Karpas-422 (cell line): ENCODE measurements at places on chromosomes 1 and 21. TPM values are rescaled to one million over a fixed set of nuclear protein-coding genes. Genes with fewer than 3 reads are reported as not detected.

Gene AADACL3
- not detected in 2 replicates for total RNA-seq

Gene F13B
- not detected in 2 replicates for total RNA-seq

Gene CCDC17
- 1.6 and 4.1 TPM in 2 replicates for total RNA-seq

Gene ATP5PF
- 115 and 116 TPM in 2 replicates for total RNA-seq

Gene CNIH3
- total RNA-seq = 1.3 and 4.7 TPM in 2 replicates

Gene FCRL4
- total RNA-seq = 0.11 TPM in 1 of 2 replicates, not detected in the other

Gene TEX38
- 0.37 TPM in 1 of 2 replicates, not detected in the other for total RNA-seq

Gene MYOC
- total RNA-seq = not detected in 2 replicates

GRCh38 chr21:28336314-28336713 is 656.4 kb downstream of the LTN1 start:
- peak; percentile 64 for DNase-seq
- H3K27ac ChIP-seq = no peak overlapping the region
- no peaks in the 10 kb centered on the region for H3K36me3 ChIP-seq
- H3K4me3 ChIP-seq = no peak overlapping the region

DNA sequence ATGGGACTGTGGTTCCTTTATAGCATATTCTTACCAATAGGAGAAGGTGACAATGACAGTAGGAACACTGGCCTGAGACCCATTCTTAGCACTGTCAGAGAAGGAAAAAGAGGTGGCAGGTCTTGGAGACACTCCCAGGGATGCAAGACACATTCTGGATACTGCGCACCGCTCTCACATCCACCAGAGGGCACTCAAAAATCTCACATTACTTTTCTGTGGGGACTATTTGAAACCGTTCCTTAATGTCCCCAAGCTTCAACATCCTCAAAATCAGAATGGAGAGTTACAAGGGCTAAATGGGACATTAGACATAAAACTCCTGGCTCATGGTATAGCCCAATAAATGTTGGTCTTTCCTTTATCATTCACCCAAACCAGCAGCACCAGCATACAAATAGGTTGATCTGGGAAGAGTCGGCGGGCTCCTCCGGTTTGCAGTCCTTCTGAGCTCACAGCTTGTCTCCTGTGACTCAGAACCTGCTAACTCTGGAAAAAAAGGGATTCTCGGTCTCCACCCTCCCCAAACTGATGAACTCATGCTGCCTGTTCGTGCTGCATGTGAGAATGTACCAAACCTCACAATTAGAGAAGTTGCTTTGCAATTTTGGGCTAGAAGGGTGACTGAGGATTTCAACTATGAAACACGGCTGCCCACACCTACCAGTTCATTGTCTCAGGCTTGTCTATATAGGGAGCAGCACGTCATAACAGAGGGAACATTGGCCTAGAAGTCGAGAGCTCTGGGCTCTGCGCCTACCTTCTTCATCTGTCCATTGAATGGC is 40.2 kb downstream of the IL12RB2 start:
- H3K4me1 ChIP-seq = no peaks in the 10 kb centered on the region
- H3K27ac ChIP-seq = no peak overlapping the region
- peak; percentile 65 for DNase-seq
- H3K4me3 ChIP-seq = no peak overlapping the region
- H3K36me3 ChIP-seq = no peaks in the 10 kb centered on the region
- H3K27me3 ChIP-seq = no peaks in the 10 kb centered on the region

GRCh38 chr1:200909071-200909470 is 14.4 kb downstream of the INAVA start:
- no peak for DNase-seq
- H3K36me3 ChIP-seq = no peaks in the 10 kb centered on the region
- H3K27ac ChIP-seq = no peak overlapping the region
- no peak overlapping the region for H3K4me3 ChIP-seq
- no peaks in the 10 kb centered on the region for H3K27me3 ChIP-seq

DNA sequence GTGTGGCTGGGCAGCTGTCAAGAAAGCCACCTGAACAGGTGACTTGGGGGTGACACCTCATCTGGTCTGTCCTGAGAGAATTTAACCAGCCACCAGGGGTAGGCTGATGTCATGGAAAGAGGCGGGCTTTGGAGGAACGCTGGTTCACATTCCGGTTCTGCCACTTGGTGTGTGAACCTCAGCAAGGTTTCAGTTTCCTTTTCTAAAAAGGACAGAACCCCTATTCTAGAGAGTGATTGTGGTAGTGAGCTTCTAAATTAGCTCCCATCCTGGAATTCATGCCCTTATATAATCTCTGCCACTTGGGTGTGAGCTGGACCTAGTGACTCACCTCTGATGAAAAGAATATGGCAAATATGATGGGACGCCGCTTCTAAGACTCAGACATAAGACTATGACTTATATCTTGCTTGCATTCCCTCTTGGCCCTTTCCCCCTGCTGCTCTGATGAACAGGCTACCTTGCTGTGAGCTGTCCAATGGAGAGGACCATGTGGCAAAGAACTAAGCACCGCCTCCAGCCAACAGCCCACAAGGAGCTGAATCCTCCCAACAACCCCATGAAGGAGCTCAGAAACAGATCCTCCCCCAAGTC is 332.1 kb downstream of the RRAGC start:
- H3K27ac ChIP-seq = no peak overlapping the region
- H3K4me1 ChIP-seq = peaks cover 11% of the 10 kb centered on the region
- H3K4me3 ChIP-seq = peak overlapping the region; percentile 13; the same call in 1 of the 2 replicates
- no peaks in the 10 kb centered on the region for H3K36me3 ChIP-seq
- peak; percentile 52 for DNase-seq
- H3K27me3 ChIP-seq = no peaks in the 10 kb centered on the region

- H3K27me3 ChIP-seq = no peaks in the 10 kb centered on the region
- DNase-seq = no peak
- H3K36me3 ChIP-seq = no peaks in the 10 kb centered on the region
- no peaks in the 10 kb centered on the region for H3K4me1 ChIP-seq
Measured at GRCh38 chr1:17558541-17558940, 19.0 kb downstream of the ARHGEF10L start.

- no peaks in the 10 kb centered on the region for H3K36me3 ChIP-seq
- no peaks in the 10 kb centered on the region for H3K27me3 ChIP-seq
- no peak overlapping the region for H3K27ac ChIP-seq
- H3K4me1 ChIP-seq = no peaks in the 10 kb centered on the region
Measured at GRCh38 chr1:152942161-152942560, 4.8 kb upstream of the SPRR5 start.

DNA sequence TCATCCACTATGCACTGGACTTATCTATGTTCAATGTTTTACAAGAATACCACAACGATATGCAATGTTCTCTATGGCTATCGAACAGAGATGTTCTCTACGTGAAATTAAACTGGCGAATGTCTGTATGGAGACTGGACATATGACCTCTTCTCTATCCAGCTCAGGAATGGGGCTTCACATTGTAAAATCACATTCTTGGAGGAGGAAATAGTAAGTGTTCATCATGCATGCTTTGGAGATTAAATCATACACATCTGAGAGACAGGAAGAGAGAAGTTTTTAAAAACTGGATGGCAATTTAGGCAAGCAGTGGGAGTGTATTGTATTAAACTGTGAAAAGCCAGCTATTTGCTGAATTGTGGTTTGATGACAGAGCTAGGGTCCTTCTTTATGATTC is 47.9 kb upstream of the RGL1 start:
- no peaks in the 10 kb centered on the region for H3K27me3 ChIP-seq
- H3K4me1 ChIP-seq = no peaks in the 10 kb centered on the region
- no peak for DNase-seq
- no peak overlapping the region for H3K4me3 ChIP-seq

DNA sequence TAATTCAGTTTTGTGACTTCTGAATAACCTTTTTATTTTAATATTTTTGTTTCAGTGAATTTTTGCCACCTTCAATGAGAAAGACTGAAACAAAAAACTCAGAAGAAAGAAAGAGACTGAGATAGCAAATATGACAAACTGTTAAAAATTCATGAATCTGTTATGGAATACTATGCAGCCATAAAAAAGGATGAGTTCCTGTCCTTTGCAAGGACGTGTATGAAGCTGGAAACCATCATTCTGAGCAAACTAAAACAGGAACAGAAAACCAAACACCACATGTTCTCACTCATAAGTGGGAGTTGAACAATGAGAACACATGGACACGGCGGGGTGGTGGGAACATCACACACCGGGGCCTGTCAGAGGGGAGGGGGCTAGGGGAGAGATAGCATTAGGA is 193.4 kb upstream of the FGGY start:
- no peak overlapping the region for H3K4me3 ChIP-seq
- H3K4me1 ChIP-seq = no peaks in the 10 kb centered on the region
- no peak for DNase-seq
- no peaks in the 10 kb centered on the region; the same call in 1 of the 2 replicates for H3K27me3 ChIP-seq
- no peak overlapping the region for H3K27ac ChIP-seq

DNA sequence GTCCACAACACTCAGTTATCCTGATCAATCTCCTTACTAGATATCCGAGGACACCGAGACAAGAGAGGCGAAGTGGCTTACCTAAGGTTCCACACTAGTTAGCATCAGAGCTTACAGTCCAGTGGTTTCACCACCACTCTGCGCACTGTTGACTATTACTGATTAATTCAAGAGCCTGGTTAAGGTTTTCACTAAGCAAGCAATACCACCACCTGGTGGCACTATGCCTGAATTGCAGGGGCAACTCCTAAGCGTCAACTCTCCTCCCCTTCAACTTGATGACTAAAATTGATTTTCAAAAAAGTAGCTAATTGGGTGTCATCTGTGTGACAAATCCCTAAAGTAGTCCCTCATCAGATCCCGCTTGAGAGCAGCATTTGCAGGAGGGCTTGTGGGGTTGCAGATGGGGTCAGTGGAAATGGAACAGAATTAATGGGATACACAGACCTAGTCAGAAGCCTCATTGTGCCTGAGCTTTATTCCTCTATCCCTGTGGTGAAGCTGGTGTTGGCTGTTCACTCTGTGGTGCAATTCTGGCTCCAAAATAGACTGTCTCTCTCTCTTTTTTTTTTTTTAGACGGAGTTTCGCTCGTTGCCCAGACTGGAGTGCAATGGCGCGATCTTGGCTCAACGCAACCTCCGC is 9.1 kb downstream of the TTC22 start:
- no peaks in the 10 kb centered on the region for H3K36me3 ChIP-seq
- no peaks in the 10 kb centered on the region for H3K4me1 ChIP-seq
- no peak overlapping the region for H3K27ac ChIP-seq
- no peak overlapping the region for H3K4me3 ChIP-seq
- H3K27me3 ChIP-seq = no peaks in the 10 kb centered on the region

GRCh38 chr1:165395478-165395877 is 39.0 kb upstream of the LMX1A start:
- no peaks in the 10 kb centered on the region for H3K36me3 ChIP-seq
- H3K4me3 ChIP-seq = no peak overlapping the region
- no peak for DNase-seq
- H3K4me1 ChIP-seq = peaks cover 19% of the 10 kb centered on the region

GRCh38 chr1:175179837-175180590 is 12.6 kb downstream of the KIAA0040 start:
- H3K4me1 ChIP-seq = peaks cover 93% of the 10 kb centered on the region
- peak overlapping the region; percentile 52 for H3K27ac ChIP-seq
- no peak for DNase-seq
- peaks cover 67% of the 10 kb centered on the region for H3K36me3 ChIP-seq

GRCh38 chr1:54359393-54360162 is 46.6 kb downstream of the SSBP3 start:
- H3K4me1 ChIP-seq = peaks cover 41% of the 10 kb centered on the region
- no peak overlapping the region for H3K4me3 ChIP-seq
- H3K36me3 ChIP-seq = no peaks in the 10 kb centered on the region
- H3K27me3 ChIP-seq = no peaks in the 10 kb centered on the region
- H3K27ac ChIP-seq = no peak overlapping the region

- no peaks in the 10 kb centered on the region for H3K36me3 ChIP-seq
- no peak overlapping the region for H3K4me3 ChIP-seq
- H3K27me3 ChIP-seq = no peaks in the 10 kb centered on the region
- no peak for DNase-seq
- H3K4me1 ChIP-seq = no peaks in the 10 kb centered on the region
Measured at GRCh38 chr1:10910681-10911489, 101.6 kb upstream of the TARDBP start.

DNA sequence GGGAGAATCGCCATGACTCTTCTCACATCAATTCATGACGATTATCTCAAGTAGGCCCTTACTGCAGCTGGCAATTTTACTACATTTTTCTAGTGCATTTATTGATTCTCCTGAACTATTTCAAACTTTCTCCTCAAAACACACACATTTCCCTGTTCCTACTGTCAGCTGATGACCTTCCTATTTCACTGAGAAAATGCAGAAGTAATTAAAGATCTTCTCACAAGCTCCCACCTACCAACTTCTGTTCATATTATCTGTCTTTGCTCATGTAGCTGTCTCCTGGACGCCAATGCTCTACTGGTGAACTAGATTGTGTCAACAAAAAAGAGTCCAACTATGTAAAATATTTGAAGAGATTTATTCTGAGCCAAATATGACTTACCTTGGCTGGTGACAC is 36.4 kb upstream of the FASLG start:
- H3K27me3 ChIP-seq = no peaks in the 10 kb centered on the region
- no peaks in the 10 kb centered on the region for H3K36me3 ChIP-seq
- H3K4me1 ChIP-seq = no peaks in the 10 kb centered on the region

GRCh38 chr1:107135463-107135862 is 5.4 kb upstream of the NTNG1 start:
- peaks cover 14% of the 10 kb centered on the region for H3K4me1 ChIP-seq
- no peaks in the 10 kb centered on the region for H3K27me3 ChIP-seq

GRCh38 chr1:224192082-224192788 is 9.2 kb downstream of the DEGS1 start:
- H3K27me3 ChIP-seq = no peaks in the 10 kb centered on the region
- peaks cover 37% of the 10 kb centered on the region for H3K36me3 ChIP-seq
- H3K27ac ChIP-seq = no peak overlapping the region
- no peak overlapping the region for H3K4me3 ChIP-seq
- no peaks in the 10 kb centered on the region for H3K4me1 ChIP-seq
- DNase-seq = peak; percentile 4

- no peak overlapping the region for H3K27ac ChIP-seq
- DNase-seq = peak; percentile 36
- H3K4me3 ChIP-seq = no peak overlapping the region
- no peaks in the 10 kb centered on the region for H3K36me3 ChIP-seq
Measured at GRCh38 chr1:244545511-244545910, 84.4 kb downstream of the CATSPERE start.

- peaks cover 7% of the 10 kb centered on the region; the same call in 1 of the 2 replicates for H3K4me1 ChIP-seq
- no peak overlapping the region for H3K4me3 ChIP-seq
- H3K36me3 ChIP-seq = no peaks in the 10 kb centered on the region
- H3K27me3 ChIP-seq = no peaks in the 10 kb centered on the region
- H3K27ac ChIP-seq = no peak overlapping the region
Measured at GRCh38 chr1:1439546-1440261, 4.2 kb downstream of the VWA1 start.

DNA sequence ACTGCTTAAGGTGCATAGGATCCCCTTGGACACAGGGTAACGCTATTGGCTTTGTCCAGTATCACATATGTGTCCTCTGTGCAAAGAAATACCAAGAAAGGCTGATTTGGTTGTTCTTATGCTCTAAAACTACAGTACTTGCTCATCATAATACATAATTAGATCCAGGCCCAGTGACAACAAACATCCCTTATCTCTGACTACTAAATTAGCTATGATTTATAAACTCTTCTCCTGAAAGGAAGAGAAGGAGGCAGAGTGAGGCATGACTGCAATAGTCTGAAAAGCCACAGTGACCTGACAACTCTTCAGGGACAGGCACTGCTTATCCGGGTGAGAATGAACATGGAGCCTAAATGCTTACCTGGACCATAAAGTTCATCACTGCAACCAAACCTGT is 30.7 kb downstream of the MGST3 start:
- no peaks in the 10 kb centered on the region for H3K27me3 ChIP-seq
- H3K4me3 ChIP-seq = no peak overlapping the region
- DNase-seq = no peak
- H3K4me1 ChIP-seq = no peaks in the 10 kb centered on the region
- H3K27ac ChIP-seq = no peak overlapping the region

- DNase-seq = no peak
- H3K27ac ChIP-seq = no peak overlapping the region
Measured at GRCh38 chr1:212402666-212403321, 11.9 kb downstream of the PACC1 start.
